Smooth muscle cell of the pulmonary artery (primary cell): ENCODE measurements at places on chromosomes 6 and 20. TPM values are rescaled to one million over a fixed set of nuclear protein-coding genes. Genes with fewer than 3 reads are reported as not detected.

FAM83D gene
- 4.5 and 7.8 TPM in 2 replicates for total RNA-seq

ASXL1 gene
- total RNA-seq, result 44.0 and 44.9 TPM in 2 replicates

LGSN gene
- total RNA-seq, result 0.07 TPM in 1 of 2 replicates, not detected in the other

BHLHE23 gene
- not detected in 2 replicates for total RNA-seq

PHACTR3 gene
- total RNA-seq, result not detected in 2 replicates

TAGAP gene
- not detected in 2 replicates for total RNA-seq

ENPP4 gene
- total RNA-seq, result 0.89 and 17.1 TPM in 2 replicates

SLC13A3 gene
- 2.2 and 2.5 TPM in 2 replicates for total RNA-seq

CFAP206 gene
- total RNA-seq, result 0.50 and 0.59 TPM in 2 replicates

ABHD16B gene
- not detected in 2 replicates for total RNA-seq

TCP11 gene
- total RNA-seq, result 0.07 and 0.26 TPM in 2 replicates

FNDC1 gene
- 0.46 and 1.1 TPM in 2 replicates for total RNA-seq

DCBLD1 gene
- total RNA-seq, result 39.2 and 54.2 TPM in 2 replicates

OR12D3 gene
- total RNA-seq, result not detected in 2 replicates

OOEP gene
- total RNA-seq, result 0.13 and 0.30 TPM in 2 replicates

SLC35F1 gene
- total RNA-seq, result 0.07 TPM in 1 of 2 replicates, not detected in the other

DTNBP1 gene
- 10.6 and 11.2 TPM in 2 replicates for total RNA-seq

GPLD1 gene
- total RNA-seq, result 0.33 and 0.46 TPM in 2 replicates

LZTS3 gene
- total RNA-seq, result 7.5 and 12.6 TPM in 2 replicates

TNFRSF6B gene
- 0.98 and 21.2 TPM in 2 replicates for total RNA-seq

CLPSL1 gene
- not detected in 2 replicates for total RNA-seq
